Fibroblast of skin of left biceps (primary cell): ENCODE measurements at places on chromosomes 16 and 17.

DNA sequence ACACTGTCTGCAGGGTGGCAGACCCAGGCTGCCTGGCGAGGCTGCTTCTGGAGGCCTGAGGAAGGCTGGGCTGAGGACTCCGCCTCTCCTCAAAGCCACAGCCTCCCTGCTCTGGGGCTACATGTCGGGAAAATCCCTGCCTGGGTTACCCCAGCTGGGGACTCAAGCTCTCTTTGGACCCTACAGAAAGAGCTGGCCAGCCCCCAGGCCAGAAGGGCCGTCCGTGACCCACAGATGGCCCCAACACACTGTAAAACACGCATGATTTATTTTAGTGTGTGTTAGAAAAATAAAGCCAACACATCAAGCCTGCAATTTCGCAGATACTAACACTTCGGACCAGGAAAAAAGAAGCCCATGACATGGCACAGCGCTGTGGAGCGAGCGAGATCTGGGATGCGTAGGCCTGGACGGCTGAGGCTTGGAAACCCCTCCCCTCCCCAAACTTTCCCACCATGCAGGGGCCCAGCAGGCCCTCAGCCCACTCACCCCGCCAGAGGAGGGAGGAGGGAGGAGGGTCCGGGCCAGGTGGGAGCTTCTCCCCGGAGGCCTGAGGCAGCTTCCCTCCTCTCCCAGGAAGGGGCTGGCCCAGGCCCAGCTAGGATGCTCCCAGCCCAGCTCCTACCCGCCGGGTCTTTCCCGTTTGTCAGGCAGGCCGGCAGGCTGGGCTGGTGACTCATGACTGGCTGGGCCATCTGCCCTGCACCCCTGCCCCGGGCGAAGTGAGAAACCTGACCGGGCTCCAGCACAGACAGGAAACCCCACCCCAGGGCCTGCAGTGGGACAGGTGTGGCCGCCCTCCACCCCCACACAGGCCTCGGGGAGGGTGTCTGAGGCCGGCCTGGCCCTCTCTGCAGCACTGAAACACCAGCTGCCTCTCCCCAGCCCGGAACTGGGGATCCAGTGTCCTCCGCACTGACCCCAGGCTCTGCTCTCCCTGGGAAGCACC, 34.1 kb upstream of the SLC38A10 start:
- no peak for DNase-seq

DNA sequence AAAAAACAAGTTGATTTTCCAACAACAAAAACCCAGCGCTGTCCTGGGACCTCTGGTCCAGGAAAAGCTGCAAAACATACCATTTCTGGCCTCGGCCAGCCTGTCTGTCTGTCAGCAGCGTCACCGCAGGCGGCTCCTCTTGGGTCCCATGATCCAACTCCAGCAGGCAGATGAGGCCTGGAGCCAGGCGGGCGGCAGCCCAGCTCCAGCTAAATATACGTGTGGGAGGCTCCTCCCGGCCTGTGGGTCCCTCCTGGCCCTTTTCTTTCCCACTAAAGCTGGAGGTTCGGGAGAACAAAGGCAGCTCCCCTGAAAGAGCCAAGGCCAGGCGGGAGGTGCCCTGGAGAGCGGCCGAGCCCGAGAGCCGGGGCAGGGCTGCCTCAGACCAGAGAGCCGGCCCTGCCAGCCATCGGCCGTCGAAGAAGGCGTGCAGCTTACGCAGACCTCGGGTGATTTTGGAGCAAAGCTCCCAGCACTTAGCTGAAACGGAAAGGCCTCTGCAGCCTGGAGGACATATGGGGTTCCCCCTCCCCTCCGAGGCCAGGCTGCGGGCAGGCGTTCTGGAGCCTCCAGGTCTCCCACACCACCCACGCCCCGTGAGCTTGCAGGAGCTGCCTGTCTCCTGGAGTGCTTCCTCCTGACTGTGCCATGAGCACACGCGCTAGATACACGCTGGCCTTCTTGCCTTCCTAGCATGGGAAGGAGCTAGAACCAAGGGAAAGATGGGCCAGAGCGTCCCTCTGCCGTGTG, 19.9 kb upstream of the JPH3 start:
- no peak for DNase-seq

DNA sequence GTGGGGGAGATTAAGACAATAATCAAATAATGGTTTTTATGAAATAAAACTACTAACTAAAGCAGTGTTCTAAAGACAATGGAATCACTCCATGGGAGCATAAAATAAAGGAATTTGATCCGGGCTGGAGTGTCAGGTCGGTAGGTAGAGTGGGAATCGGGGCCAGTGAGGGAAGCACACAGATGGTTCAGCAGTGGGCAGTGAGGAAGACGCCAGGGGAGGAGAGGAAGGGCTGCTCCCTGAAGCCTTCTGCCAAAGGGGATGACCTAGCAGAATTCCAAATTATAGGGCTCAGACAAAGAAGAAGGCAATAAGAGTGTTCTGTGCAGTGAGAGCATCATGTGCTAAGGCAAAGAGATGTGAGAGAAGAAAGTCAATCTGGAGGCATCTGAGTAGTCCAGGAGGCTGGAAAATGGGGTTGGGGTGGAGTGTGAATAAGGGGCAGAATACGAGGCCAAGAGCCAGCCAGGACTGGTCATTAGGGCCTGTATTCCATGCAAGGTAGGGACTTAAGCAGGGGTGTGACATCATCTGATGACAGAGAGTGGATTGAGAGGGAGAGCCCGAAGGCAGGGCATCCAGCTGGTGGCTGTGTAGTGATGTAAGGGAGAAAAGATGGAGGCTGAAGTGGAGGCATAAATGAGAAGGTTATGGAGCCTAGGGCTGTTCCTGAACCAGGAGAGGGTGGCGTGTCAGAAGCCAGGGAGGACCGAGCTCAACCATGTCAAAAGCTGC, 137.6 kb downstream of the COPRS start:
- no peak for DNase-seq

DNA sequence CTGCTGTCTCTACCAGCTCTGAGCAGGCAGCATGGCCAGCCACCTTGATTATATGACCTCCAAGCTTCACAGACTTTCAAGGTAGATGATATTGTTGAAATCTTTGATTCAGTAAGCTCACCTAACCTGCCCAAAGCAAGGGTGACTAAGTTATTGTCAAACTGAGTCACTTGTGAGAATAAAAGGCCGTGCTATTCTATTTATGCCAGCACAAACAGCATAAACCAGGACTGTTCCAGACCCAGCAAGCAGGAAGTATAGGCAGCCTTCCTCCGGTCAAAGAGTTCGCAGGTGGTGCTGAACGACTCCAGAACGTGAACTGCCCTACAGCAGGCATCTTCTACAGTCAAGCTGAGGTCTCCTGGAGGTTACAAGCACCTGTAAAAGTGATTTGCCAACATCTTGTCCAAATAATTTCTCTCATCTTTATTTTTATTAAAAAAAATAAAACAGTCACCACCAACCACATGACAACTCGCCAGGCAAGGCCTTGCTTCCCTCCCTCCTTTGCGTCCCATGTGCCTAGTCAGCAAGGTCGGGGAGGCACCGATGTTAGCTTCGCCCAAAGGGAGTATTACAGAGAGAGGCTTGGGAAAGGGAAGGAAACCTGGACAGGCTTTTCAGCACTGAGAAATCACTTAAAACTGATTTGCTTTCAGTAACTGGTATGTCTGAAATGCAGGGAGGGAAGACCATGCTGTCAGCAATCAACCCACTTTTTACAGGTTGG, 10.8 kb downstream of the ARL2BP start:
- no peak for DNase-seq

GRCh38 chr16:75589306-75589705, 23.1 kb downstream of the GABARAPL2 start:
- DNase-seq: no peak

DNA sequence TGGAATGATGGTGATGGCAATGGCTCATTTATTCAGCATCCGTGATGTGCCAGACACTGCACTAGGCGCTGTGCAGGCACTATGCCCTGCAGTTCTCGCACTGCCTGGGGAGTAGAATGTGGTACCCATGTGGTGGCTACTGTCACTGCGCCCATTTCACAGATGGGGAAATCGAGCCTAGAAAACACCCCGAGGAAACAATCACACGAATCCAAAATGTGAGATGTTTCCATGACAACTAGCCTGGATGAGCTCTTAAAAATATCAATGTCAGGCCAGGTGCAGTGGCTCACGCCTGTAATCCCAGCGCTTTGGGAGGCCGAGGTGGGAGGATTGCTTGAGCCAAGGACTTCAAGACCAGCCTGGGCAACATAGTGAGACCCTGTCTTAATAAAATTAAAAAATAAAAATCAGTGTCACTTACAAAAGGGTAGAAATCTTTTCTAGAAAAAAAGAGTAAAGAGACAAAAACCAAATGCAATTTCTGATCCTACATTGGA, 57.9 kb upstream of the TNRC6A start:
- no peak for DNase-seq

- no peak for DNase-seq
Observed at GRCh38 chr17:76191896-76192295, 48.4 kb downstream of the RNF157 start.

DNA sequence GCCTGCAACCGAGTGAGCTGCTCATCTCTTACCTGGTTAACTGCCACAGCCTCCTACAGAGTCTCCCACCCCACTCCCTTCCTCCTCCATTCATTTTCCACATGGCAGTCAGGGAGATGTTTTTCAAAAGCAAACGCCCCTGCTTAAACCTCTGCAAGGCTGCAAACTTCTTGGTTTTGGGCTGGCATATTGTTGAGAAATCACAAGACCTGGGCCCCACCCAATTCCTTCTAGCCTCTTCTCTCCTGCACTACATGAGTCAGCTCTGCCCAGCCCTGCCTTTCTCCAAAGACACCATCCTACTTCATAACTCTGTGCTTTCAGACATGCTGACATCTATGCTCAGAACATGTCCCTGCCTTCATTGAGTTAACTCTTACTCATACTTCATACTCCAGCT, 136.1 kb downstream of the SPACA3 start:
- no peak for DNase-seq

- no peak for DNase-seq
Observed at GRCh38 chr16:31537362-31538242, 9.9 kb downstream of the AHSP start.

GRCh38 chr17:8022360-8023003, 16.4 kb upstream of the ALOX15B start:
- no peak for DNase-seq
